ENCODE measurements at places on chromosomes 11 and 22.

DNA sequence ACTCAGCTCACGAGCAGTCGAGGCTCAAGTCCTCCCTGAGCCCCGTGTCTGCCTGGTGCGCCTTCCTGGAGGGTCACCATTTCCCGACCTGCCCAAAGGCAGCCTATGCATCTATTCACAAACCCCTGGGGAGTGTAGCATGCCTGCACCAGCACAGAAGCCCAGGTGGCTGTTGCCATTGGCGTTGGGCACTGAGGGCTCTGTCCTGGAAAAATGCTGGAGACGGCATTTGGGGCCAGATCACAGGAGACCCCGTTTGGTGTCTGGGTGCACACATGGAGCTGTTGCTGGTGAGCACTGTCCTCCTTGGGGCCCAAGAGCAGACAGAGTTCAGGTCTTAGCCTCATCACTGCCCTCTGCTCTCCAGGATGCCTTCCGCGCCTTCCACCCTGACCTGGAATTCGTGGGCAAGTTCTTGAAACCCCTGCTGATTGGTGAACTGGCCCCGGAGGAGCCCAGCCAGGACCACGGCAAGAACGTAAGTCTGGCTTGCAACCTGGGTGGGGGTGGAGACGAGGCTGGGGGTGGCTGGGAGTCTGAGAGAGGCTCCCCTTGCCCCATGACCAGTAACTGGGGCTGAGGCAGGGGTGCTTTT, 9.4 kb downstream of the FADS2 start:
- no peak for DNase-seq

- no peak for DNase-seq
Observed at GRCh38 chr11:60840470-60841430, 1.2 kb upstream of the CCDC86 start.

GRCh38 chr11:30454111-30454510, 131.2 kb downstream of the ARL14EP start:
- DNase-seq: no peak

- DNase-seq: no peak
Observed at GRCh38 chr11:92180226-92180625, 44.4 kb upstream of the FAT3 start.

GRCh38 chr11:91906871-91907624, 317.6 kb upstream of the FAT3 start:
- DNase-seq: no peak

- DNase-seq: no peak
Observed at GRCh38 chr22:36636916-36637315, 66.6 kb downstream of the CACNG2 start.

DNA sequence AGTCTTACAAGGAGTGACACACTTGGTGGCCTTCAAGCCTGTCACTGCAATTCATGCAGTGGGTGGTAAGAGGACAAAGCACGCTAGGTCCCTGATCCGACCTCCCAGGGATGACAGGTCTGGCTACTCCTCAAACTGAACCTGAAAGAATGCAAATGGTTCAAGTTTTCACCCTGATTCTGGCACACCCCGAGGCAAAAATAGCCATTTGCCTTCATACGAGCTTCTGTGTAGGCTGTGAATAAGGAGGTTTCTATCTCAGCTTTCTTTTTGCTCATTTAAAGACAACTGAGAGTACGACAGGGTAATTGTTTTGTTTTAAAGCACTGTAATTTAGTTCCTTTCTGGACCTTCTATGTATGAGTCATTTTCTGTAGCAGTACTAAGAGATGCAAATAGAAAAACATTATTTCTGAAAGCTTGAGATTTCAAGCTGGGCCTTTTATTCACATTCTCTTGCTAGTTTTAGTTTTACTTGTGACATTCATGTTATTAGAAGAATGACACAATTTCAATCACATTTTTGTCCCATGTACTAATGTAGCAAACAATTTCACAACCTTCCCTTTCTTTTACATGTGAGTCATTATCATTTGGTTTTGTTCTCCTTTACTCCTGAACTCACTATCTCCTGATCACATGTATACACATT, 56.6 kb upstream of the FDX1 start:
- no peak for DNase-seq

DNA sequence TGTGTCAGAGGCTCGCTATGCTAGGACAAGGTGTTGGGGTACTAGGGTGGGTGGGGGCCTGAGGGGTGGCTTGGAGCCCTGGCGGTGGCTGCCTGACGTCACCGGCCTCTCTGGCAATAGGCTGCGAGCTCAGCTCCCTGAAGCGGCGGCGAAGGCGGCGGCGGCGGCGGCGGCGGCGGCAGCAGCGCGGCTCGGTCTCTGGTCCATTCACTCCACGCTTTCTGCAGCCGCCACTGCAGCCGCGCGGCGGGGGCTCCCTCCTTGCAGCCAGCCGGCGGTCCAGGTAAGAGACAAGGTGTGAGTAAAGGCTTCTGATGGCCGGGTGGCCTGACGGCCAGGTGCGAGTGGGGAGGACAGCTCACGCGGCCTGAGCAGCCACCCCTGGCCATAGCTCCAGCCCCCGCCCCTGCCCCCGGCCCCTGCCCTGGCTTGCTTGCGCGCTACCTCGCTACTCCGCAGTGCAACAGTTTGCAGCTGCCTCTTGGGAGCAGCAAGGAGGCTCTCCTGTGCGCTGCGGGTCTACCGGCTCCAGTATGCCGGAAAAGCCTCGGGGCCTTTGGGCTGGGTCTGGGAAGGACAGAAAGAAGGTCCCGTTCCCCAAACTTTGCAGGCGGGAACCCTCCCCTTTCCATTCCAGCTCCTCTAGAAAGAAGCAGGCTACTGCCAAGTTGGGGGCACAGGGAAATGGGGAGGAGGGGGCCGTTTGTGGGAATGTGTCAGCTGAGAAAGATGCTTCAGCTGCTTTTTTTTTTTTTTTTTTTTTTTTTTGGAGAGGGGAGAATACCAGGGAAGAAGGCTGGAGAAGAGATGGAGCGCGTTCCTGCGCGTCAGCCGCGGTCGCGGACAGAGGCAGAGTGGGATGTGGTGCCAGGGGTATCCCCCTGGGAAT, at the start of gene C11orf87:
Gene C11orf87, plus strand, starts transcription at position 210 of the 889 bp plus-strand sequence. CDS start 1,444 bp downstream, outside the sequence.
- DNase-seq: no peak

DNA sequence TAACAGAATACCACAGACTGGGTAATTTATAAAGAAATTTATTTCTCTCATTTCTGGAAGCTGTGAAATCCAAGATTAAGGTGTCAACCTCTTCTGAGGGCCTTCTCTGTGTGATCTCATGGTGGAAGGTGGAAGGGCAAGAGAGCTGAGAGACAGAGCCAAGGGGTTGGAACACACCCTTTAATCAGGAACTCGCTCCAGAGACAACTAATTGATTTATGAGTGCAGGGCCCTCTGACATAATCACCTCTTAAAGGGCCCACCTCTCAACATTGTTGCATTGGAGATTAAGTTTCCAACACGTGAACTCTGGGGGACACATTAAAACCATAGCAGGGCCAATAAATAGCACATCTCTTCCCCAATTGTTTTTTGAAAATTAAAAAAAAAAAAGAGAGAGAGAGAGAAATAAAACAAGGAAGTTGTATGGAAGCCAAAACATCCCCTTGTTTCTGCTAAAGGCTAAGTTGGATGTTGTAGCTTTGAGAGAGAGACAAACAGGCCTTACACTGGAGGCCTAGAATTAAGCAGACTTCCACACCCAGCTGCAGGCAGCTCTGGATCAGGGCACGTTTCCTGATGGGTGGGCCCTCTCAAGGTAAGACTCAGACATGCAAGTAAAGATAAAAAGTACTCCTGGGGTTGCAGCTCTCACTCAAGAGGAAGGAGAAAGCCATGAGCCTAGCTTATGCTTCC, 64.1 kb upstream of the BIRC3 start:
- no peak for DNase-seq

DNA sequence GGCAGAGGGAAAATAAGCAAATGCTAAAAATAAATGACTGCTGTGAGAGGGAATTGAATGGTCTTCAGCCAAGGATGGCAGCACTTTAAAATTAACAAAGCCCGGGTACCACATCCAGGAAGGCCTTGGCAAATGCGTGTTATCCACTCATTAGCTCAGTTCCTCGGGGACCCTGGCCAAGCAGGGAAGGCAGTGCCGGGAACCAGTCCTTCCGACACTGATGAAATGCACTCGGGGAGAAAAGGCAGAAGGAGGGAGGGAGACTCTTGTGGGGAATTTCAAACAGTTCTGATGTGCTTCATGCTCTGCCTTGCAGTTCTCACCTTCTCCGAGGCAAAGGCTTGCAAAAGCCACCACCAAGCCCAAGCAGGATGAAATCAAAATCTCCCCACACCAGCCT, 38.3 kb downstream of the CLPB start:
- DNase-seq: no peak

GRCh38 chr22:19291580-19292457, at the start of gene CLTCL1:
Gene CLTCL1 (minus strand): TSS chr22:19291719. CDS start chr22:19291641, 78 bp downstream.
- DNase-seq: peak; percentile 83

DNA sequence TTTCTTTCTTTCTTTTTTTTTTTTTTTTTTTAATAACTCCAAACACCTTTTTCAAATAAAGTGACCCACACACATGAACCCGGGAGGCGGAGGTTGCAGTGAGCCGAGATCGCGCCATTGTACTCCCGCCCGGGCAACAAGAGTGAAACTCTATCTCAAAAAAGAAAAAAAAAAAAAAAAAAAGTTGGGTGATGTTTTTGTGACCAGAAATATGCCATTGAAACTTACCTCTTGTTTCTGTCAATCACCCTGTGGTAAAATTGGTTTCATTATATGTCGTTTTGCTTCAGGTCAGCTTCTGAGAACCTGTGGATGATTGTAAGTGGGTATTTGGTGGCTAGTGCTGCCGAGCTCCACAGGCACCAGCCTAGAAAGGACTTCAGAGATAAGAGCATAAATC, 238.8 kb downstream of the TBC1D22A start:
- no peak for DNase-seq

DNA sequence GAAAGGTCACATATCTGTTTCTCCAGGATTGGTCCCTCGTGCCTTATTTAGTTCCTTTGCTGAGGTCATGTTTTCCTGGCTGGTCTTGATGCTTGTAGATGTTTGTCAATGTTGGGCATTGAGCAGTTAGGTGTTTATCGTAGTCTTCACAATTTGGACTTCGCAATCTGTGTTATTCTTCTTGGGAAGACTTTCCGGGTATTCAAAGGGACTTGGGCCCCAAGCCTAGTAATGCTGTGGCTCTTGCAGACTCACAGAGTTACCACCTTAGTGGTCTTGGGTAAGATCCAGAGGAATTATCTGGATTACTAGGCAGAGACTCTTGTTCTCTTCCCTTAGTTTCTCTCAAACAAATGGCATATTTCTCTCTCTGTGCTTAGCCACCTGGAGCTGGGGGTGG, 223.5 kb downstream of the GRIK4 start:
- DNase-seq: no peak

DNA sequence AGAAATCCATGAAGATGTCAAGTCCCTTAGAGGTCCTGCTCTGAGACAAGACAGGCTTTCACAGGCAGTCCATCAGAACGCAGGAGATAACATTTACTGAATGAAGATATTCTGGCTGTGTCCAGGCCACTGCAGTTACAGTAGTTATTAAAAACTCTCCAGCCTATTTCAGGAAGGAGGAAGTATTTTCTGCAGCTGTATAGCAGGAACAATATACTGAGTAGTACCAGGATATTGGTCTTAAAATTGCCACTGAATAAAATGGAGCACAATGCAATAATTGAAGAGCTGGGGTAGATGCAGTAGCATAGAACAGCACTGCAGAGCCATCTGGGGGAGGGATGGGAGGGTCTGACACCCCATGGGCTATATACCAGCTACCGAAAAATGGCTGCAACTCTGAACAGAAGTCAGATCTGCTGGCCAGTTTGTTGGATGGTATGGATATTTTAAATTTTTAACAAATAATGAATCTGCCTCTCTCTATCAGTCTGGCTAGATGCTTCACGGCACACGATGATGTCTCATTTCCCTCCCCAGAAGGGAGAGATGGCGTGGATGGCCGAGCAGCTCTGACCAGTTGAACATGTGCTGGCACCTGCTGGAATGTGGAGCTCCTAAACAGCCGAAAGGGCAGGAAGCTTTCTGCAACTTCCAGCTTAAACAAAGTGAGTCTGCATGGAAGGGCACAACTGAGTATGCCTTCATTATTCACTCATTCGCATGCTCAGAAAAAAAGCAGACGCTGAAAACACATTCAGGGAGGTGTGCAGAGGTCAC, 342.1 kb upstream of the SYN3 start:
- DNase-seq: no peak

DNA sequence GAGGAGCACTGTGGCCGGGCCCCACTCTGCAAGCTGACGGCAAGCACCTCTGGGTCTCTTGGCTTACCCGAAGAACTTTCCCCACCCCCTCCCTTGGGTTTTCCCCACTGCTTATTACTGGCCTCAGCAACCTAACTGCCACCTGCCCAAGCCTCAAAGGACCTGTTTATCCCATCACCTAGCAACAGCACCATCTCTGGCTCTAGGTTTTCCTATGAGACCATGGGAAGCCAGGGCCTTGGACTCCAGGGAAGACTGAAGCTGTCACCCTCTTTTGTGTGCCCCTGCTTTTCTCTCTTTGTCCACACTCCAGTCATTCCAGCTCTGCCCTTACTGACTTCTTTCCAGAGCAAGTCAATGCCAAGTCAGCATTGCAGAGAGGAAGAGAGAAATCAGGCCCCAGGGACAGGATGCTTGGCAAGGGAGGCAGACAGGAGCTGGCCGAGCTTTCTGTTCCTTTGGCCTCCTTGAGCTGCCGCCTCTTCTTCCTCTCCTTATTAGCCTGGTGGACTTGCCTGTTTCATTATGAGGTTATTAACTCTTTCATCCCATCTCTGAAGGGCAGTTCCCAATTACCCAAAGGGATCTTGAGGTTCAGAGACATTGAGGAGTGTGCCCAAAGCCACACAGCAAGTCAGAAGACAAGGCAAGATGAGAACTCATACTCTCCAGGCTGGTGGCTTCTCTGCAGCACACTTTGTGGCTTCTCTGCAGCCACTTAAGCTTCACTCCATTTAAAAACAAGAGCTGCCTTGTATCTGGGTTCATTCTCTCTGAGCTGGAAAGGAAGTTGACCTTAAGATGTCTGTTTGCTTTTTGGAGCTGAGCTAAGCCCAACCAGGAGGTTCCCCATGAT, at the start of gene SMIM35:
Gene SMIM35, minus strand, starts transcription at position 51 of the 856 bp plus-strand sequence. CDS start 206 bp downstream, outside the sequence.
- DNase-seq: no peak

GRCh38 chr11:77374108-77374507, 72.6 kb upstream of the GDPD4 start:
- DNase-seq: no peak

DNA sequence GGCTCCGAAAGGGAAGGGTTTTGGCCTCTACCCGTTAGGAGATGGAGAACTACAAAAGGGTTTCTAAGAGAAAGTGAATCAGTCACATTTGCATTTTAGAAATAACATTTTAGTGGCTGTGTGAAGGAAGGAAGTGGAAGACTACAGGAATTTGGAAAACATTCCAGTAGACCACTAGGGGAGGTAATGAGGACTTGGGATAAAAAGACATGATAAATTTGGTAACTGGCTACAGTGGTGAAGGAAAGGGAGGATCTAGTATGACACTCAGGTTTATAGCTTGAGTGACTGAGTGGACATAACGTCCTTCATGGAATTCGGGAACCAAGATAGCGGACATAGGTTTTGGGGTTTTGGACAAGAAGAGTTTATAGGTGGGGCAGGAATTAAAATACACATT, 7.0 kb upstream of the RRM1 start:
- DNase-seq: no peak

- no peak for DNase-seq
Observed at GRCh38 chr22:48644108-48644507, 1183.6 kb downstream of the BRD1 start.

DNA sequence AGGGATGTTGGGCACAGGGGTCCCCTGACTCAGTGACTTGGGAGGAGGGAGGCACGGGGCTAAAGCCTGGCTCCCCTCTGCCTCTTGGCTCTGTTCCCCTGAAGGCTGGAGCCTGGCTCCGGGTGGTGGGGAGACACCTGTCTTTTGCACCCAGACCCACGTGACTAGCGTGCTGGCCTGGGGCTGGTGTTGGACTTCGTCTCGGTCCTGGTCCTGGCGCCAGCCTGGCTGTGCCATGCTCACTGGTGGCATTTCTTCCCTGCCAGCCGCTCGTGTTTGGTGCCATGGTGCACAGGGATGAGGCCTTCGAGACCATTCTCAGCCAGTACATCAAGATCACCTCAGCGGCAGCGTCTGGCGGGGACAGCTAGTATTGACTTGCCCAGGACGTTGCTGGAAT, 56.7 kb downstream of the GRAMD4 start:
- DNase-seq: no peak
